Thyroid gland (tissue), 4 donors: ENCODE measurements at places on chromosomes 11 and 22. TPM values are rescaled to one million over a fixed set of nuclear protein-coding genes. Genes with fewer than 3 reads are reported as not detected.

- no peak overlapping the region for H3K4me3 ChIP-seq
- no peaks in the 10 kb centered on the region for H3K36me3 ChIP-seq
- no peak overlapping the region for H3K27ac ChIP-seq
- H3K27me3 ChIP-seq: peaks cover 5% of the 10 kb centered on the region
- H3K4me1 ChIP-seq: no peaks in the 10 kb centered on the region
These were observed 12.3 kb downstream of the TBX1 start for GRCh38 chr22:19772673-19773469.

Gene TEX54
- total RNA-seq: not detected

- no peak overlapping the region for H3K27ac ChIP-seq
- no peaks in the 10 kb centered on the region for H3K27me3 ChIP-seq
- H3K4me1 ChIP-seq: peaks cover 27% of the 10 kb centered on the region
These were observed 33.6 kb upstream of the RELT start for GRCh38 chr11:73342633-73343032.

Gene PKDREJ
- total RNA-seq: 0.21 TPM

DNA sequence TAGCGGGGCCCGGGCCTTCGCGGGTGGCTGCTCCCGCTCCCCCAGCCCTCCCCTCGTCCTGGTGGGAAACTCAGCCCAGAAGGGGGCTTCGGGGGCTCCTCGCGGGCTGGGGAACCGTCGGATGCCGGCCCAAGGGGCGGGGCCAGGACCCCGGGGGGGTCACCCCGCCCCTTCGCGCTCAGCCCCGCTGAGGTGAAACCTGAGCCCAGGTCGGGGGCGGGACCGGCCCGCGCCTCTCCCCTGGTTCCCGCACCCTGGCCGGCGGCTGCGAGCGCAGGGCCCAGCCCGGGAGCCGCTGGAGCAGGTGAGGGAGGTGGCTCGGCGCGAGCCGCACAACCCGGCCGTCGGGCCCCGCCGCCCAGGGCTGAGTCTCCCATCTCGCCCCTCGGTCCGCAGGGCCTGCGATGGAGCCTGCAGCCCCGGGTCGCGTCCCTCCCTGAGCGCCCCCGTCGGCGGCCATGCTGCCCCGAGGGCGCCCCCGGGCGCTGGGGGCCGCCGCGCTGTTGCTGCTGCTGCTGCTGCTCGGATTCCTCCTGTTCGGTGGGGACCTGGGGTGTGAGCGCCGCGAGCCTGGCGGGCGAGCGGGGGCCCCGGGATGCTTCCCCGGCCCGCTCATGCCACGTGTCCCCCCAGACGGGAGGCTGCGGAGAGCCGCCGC, at the start of gene LARGE2:
Gene LARGE2 (plus strand): TSS at position 232 of the 658 bp plus-strand sequence. CDS start 227 bp downstream, at position 459.
- no peaks in the 10 kb centered on the region for H3K27me3 ChIP-seq
- H3K4me3 ChIP-seq: peak within 1 kb of the TSS; percentile 59
- no peaks in the 10 kb centered on the region for H3K36me3 ChIP-seq

Gene MPZL3
- 11.1 TPM for total RNA-seq

GRCh38 chr22:23182309-23183060, 2.2 kb downstream of the BCR start:
- no peak for DNase-seq
- H3K27ac ChIP-seq: peak overlapping the region; percentile 49
- peak overlapping the region; percentile 26 for H3K4me3 ChIP-seq
- H3K27me3 ChIP-seq: no peaks in the 10 kb centered on the region
- H3K36me3 ChIP-seq: no peaks in the 10 kb centered on the region

DNA sequence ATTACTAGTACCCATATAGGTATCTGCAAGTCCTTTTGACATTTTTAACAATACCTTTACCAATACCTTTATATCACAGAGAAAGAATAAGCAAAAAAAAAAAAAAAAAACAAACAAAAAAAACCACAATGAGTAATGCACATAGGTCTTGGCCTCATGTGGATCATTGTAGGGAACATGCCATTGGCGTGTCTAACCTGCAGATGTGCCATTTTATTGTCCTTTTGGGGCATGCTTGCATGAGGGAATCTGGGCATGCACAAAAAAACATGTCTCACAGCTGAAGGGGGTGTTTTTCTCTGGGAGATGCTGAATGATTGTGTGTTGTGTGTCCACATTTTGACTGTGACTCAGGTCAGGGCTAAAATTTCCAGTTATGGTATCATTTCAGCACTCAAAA, 361.6 kb downstream of the GUCY1A2 start:
- H3K27me3 ChIP-seq: no peaks in the 10 kb centered on the region
- no peaks in the 10 kb centered on the region for H3K36me3 ChIP-seq
- H3K27ac ChIP-seq: no peak overlapping the region
- no peaks in the 10 kb centered on the region for H3K4me1 ChIP-seq

- H3K27ac ChIP-seq: peak overlapping the region; percentile 92
- no peaks in the 10 kb centered on the region for H3K36me3 ChIP-seq
- H3K27me3 ChIP-seq: no peaks in the 10 kb centered on the region
- DNase-seq: peak; percentile 86
- peaks cover 61% of the 10 kb centered on the region for H3K4me1 ChIP-seq
These were observed 43.3 kb upstream of the WEE1 start for GRCh38 chr11:9530020-9530621.

- no peak for DNase-seq
- no peaks in the 10 kb centered on the region for H3K4me1 ChIP-seq
- H3K4me3 ChIP-seq: no peak overlapping the region
- no peak overlapping the region for H3K27ac ChIP-seq
- no peaks in the 10 kb centered on the region for H3K36me3 ChIP-seq
These were observed 528.4 kb downstream of the METTL15 start for GRCh38 chr11:28636566-28636965.

DNA sequence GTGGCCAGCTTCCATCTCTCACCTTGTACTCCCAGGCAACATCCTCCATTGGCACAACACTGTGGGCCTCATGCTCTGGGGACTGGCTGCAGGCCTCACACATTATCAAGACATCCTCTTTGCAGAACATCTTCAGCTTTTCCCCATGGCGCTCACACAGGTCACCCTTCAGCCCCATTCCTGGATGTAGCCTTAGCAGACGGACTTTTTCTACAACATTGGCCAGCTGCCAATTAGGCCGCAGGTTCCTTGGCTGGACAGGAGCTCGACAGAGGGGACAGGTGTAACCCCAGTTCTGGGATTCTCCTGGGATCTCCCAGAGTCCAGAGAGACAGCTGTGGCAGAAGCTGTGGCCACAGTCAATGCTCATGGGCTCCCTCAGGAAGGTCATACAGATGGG, 3.0 kb downstream of the TRIM68 start:
- DNase-seq: no peak
- peaks cover 29% of the 10 kb centered on the region for H3K36me3 ChIP-seq
- H3K27me3 ChIP-seq: no peaks in the 10 kb centered on the region
- H3K4me1 ChIP-seq: peaks cover 16% of the 10 kb centered on the region

DNA sequence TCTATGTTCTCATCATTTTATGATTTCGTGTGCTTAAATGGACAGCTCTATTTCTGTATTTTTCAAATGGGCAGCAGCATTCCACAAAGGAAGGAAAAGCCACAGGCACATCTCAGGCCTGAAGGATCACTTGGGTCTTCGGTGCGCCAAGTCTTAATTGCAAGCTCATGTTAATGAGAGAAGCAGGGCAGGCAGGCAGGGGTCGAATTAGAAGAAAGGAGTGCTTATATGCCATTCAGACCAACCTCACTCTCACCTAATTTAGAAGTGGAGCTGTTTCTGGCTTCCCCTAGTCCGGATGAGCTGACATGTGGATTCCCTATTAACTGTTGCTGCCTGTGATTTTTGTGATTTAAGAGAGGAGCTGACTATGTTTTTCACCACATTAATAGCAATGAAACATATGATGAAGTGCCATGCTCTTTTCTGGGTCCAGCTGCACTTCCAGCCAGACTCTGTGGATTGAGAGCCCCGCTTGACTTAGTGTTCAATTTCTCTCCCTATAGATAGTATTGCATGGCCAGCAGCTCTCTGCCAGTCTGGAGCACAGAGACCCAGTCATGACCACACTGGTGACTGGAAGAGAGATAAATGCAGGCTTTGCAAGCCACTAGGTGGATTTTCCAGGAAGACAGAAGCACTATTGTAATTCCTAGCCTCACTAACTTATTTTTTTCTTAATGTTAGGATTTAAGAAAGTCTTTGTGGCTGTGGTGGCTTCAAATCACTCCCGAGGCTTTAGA, 373.9 kb upstream of the FAT3 start:
- no peaks in the 10 kb centered on the region for H3K4me1 ChIP-seq
- no peak overlapping the region for H3K4me3 ChIP-seq
- no peaks in the 10 kb centered on the region for H3K27me3 ChIP-seq
- H3K36me3 ChIP-seq: no peaks in the 10 kb centered on the region
- no peak for DNase-seq

DNA sequence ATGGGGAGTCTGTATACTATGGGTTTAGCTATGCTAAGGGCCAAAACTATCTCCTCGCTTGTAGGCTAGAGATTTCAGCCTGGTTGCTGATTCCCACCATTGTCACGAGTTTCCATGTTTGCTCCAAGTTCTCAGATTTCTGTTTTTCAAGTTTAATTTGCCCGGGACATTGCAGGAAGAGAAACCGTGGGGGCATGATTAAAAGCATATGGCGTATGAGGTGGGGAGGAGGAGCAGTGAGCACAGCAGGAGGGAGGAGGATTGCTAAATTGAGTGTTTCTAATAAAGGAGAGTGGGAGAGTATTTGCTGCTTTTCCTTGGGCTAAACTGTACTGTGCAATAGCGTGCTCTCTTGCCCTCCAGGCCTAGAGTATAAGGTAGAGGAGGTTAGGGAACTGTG, 558.4 kb downstream of the METTL15 start:
- no peaks in the 10 kb centered on the region for H3K4me1 ChIP-seq
- no peak overlapping the region for H3K4me3 ChIP-seq
- no peak for DNase-seq

DNA sequence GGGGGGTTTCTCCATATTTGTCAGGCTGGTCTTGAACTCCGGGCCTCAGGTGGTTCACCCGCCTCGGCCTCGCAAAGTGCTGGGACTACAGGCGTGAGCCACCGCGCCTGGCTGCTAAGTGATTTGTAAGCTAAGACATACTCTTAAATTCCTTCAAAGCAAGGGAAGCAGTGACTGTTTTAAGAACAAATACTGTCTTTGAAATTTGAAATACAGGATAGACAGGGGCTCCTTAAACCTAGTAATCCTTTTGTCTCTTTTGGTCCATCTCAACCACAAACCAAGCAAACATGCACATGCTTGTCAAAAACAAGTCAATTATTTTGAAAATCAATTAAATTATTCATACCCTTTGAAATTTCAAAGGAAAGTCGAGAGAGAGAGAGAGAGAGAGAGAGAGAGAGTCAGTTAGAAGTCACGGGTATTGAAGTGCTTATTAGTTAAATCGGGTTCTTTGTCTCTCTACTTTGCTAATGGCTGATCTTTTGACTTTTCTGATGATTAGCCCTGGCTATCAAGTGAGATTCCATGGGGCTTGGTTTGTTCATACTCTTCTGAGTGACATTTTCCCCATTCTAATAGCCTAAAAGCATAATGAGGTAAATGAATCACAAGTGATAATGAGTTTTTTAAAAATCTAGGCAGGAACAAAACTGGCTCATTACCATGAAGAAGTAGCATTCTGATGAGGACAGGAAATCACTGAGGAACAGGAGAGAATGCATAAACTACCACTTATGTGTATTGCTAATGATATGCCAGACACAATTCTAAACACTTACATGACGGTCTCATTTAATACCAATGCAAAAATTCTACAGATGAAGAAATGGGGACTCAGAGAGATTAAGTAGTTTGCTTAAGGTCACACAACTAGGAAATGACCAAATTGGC, 48.0 kb downstream of the MCHR1 start:
- no peaks in the 10 kb centered on the region for H3K36me3 ChIP-seq
- no peaks in the 10 kb centered on the region for H3K27me3 ChIP-seq
- H3K4me3 ChIP-seq: no peak overlapping the region
- peak overlapping the region; percentile 78 for H3K27ac ChIP-seq
- DNase-seq: peak; percentile 63
- H3K4me1 ChIP-seq: peaks cover 15% of the 10 kb centered on the region

Gene OR52I1
- total RNA-seq: not detected

DNA sequence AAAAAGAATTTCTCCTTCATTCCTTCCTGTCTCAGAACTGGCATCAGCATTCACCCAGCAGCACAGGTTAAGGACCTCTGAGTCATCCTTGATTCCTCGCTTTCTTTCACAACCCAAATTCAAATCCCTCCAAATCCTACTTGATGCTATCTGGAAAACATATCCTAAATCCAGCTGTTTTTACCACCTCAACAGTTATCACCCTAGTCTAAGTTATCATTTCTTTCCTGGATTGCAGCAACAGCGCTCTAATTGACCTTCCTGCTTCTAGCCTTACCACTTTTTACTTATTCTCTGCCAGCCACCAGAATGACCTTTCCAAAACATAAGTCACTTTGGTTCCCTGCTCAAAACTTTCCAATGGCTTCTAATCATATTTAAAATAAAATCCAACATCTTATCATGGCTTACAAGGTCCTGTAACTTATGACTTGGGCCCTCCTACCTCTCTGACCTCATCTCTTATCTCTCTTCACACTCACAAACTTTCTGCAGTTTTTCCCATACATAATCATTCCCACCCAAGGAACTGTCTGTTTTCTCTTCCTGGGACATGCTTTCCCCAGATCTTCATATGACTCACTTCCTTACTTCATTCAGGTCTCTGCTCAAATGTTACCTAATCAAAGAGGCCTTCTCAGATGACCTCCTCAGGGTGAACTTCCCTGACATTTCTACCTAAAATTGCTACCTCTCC, 119.4 kb downstream of the TTC28 start:
- H3K27ac ChIP-seq: no peak overlapping the region
- no peaks in the 10 kb centered on the region for H3K36me3 ChIP-seq
- DNase-seq: no peak
- H3K4me3 ChIP-seq: no peak overlapping the region

Gene SEC14L6
- 0.11 TPM for total RNA-seq

DNA sequence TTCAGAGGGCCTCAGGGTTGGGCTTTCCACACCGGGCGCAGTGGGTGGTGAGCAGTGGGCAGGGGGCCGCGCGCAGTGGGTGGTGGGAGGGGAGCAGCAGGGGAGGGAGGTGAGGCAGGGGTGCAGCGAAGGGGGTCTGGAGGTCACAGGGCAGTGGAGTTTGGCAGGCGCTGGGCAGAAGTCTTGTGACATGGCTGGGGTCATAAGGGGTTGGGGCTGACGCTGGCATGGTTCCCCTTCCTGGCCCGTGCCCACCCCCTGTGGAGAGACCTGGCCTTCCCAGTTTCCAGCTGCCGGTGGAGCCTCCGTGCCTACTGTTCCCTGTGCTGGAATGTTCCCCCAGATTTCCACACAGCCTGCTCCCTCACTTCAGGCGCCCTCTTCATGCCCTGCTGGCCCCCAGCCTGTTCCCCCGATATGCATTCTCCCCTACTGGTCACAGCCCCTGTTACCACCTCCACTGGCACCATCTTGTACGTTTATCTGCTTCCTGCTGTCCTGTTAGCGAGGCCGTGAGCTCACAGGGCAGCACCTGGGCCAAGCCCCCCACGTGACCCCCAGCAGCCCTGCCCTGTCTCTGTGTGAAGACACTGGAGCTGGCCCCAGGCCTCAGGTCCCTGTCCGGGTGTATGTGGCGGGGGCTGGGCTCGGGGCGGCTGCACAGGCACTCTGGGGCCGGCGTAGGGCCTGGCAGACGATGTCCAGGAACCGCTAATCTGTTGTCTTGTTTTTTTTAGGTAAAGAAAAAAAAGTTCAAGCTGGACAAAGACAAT, 111.6 kb downstream of the KCNQ1OT1 start:
- peaks cover 9% of the 10 kb centered on the region for H3K36me3 ChIP-seq
- H3K4me3 ChIP-seq: no peak overlapping the region
- H3K4me1 ChIP-seq: no peaks in the 10 kb centered on the region
- no peaks in the 10 kb centered on the region for H3K27me3 ChIP-seq
- H3K27ac ChIP-seq: no peak overlapping the region
- DNase-seq: peak; percentile 1
